ENCODE measurements at places on chromosomes 5 and 9. TPM values are rescaled to one million over a fixed set of nuclear protein-coding genes. Genes with fewer than 3 reads are reported as not detected.

DNA sequence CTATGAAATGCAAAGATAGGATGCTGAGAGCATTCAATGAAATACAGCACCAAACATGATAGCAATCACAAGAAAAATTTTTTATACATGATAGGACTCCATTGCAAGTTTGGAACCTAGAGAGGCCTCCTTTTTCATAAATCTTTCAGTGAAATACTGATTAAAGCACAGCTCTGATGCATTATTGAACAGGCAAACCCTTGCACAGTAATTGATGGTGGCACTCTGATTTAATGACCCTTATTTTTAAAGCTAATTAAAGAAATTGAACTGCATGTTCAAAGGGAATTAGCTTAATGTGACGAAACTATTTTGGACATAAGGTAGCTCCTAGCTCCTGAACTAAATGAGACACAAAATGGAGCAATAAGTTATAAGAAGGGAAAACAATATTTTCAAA, 44.6 kb downstream of the MPDZ start:
- no peak for DNase-seq

DNA sequence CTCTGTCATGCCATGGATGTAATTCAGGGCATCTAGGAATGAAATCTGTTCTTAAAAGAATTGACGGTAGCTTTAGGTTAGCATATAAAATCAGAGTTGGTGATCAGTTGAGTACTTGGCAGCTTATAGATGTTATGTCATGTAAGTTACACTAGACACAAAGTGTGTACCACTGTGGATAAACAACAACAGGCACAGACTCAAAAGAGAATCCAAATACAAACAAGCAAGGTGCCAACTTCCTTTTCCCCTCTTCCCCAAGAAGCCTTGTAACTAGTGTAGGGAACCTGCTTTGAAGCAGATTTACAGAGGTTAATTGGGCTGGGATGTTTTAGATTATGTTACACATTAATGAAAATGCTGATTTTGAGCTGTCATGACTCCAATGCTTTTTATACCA, 167.2 kb downstream of the PBX3 start:
- no peak for DNase-seq

CDC25C gene
- 20.2 TPM for total RNA-seq

TRIP13 gene
- 82.0 TPM for total RNA-seq

PTBP3 gene
- 16.3 TPM for total RNA-seq

DNA sequence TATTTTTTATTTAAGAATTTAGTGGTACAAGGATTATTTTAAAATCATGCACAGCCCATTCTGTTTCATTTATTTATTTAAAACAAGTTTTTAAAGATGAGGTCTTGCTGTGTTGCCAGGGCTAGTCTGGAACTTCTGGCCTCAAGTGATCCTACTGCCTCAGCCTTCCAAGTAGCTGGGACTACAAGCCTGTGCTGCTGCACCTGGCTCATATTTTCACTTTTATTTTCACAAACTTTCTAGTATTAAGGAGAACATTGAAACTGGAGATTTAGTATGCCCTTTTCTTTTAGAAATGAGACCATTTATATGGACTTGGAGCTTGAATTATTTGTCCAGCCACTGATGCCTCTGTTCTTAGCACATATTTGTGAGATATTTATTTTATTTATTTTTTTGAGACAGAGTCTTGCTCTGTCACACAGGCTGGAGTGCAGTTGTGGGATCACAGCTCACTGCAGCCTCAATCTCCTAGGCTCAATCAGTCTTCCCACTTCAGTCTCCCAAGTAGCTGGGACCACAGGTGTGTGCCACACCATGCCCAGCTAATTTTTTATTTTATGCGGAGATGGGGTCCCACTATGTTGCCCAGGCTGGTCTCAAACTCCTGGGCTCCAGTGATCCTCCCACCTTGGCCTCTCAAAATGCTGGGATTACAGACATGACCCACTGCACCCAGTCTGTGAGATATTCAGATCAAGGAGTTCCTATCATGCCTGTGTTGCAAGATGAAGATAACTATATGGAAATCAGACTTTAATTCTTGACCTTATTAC, 7.4 kb downstream of the DMXL1 start:
- DNase-seq: no peak

- DNase-seq: peak; percentile 99
These were observed 628 bp downstream of the SYNPO start for GRCh38 chr5:150641006-150641570.

DNA sequence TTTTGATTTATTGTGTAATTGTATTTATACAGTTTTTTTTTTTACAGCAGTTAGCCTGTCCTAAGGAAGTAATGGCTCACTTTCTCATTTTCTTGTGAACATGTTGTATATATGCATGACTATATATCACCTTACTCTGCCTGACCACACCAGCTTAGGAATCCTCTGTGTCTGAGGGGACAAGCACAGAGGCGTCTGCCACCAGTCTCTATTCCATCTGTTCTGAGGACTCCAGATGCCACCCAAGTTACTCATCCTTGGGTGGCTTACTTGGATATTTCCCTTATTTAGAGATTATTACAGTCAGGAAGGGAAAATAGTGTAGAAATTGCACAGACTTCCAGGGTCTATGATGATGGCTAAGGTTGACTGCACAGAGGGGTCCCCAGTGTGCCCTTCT, 256.3 kb upstream of the C9orf72 start:
- no peak for DNase-seq

LHX3 gene
- not detected for total RNA-seq

DNA sequence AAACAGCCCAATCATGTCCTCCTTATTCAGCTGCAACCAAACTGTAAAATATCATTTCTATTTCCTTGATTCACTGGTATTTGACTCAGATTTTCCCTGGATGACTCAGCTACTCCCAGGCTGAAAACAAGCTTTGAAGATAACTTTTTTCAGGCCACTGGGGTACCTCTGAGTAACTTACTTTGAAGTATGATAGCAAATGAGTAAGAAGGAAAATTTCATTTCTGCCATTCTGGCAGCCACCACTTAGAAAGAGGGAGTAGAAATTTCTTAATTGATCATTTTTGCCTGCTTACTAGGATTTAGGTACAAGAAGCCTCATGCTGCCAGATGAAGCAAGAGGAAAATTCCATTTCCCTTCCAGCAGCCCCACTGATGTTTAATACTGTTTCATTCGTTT, 247.4 kb downstream of the PRELID2 start:
- DNase-seq: peak; percentile 55

DNA sequence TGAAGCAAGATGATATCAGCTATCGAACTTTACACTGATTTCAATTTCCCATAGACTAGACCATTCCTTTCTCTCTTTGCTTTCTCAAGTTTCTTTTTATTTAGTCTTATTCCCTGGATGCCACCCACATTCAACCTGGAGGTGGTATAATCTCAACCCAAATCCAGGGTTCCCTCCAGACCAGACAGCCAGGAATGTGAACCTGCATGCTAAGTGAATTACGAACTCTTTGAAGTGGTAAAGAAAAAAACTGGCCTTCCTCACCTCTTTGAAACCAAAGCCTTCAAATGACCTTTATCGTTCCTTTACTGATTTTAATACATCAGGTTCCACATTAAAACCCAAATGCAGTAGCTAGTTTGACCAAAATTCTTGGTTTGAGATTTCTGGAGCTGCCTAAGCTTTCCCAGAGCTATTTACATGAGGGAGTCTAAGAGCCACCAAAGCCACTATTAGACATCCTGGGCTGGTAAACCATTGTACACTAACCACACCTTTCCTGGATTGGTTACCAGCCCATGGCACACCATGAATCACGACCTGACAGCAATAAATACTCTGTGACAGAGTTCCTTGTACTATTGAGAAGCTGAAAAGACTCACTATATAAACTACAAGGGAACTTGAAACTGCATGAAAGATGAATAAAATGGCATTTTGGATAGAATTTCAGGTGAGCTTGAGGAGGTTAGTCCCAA, 323.7 kb downstream of the ADAMTS6 start:
- DNase-seq: no peak

DNA sequence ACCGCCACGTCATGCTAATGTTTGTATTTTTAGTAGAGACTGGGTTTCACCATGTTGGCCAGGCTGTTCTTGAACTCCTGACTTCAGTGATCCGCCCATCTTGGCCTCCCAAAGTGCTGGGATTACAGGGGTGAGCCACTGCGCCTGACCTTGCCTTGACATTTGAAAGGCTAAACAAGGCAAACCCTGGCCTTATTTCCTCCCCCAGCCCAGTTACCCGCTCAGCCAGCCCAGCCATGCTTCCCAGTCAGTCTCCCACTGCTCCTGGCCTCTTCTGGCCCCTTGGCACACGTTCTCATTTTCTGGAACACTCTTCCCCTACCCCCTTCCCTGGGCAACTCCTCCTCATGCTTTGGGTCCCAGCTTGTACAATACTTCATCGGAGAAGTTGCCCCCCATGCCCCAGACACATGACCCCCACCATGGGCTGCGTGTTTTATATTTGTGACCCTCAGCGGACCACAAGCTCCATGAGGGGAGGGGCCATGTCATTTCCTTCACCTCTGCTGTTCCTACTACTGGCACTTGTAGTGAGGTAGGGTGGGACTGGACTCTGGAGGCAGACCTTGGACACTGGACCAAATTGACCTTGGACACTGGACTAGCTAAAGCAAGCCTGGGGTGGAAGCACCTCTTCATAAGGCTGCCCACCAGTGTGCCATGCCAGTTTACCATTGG, 94.4 kb upstream of the IER5L start:
- no peak for DNase-seq

DNA sequence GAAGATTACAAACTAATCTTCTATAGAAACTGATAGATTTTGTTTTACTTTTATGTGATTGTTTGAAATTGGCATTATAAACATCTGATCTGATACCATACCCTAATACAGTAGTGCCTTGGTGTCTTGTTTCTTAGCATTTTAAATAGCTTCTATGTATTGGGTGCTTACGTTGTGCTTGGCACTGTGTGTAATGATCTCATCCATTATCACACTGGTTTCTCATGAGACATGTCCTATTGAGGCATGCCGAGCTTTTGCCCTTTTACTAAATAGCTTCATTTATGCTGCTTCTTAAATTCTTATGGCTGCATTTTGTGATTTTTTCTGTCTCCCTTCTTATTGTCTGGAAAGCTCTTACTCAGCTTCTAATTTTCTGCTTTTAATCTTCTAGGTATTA, 48.2 kb upstream of the TLR4 start:
- DNase-seq: peak; percentile 31

DNA sequence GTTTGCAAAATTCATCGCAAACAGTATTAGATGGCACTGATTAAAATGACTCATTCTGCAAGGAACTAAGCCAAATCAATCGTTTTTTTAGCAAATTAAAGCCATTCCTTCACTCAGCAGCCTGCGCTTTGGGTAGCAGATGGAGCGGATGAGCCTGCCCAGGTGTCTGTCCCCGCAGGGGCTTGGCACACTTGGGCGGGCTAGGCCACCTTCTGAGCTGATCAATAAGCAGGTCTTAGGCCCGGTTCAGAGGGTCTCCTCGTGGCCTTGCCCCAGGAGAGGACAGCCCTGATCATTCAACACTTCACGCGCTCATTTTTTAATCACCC, 78.0 kb upstream of the FCN1 start:
- DNase-seq: no peak

DNA sequence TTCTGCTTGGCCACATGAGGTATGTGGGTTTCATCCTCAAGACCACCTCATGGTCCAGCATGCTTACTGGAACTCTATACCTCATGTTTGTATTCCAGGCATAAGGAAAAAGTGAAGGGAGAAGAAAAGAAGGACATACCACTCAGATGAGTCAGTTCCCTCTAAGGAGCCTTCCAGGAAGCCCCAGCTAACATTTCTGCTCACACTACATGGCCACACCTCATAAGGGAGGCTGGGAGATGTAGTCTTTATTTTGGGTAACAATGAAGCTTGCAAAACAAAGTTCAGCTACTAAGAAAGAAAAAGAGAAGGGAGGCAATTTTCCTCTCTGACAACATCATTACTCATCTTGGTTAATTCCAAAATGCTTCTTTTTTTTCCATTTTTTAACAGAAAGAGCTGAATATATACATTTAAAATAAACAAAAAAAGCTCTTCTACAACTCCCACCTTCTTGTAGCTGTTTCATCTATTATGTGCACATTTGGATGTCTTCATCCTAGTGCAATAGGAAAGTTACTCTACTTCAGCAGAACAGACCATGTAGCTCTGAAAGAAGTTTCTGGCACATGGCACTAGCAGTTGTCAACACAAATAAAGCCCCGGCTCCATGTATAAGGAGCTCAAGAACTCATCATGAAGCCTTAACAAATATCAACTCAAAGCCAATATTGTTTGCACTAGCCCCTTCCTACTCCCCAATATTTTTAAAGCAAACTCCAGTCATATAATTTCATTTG, 123.6 kb upstream of the CCDC112 start:
- DNase-seq: peak; percentile 83

DNA sequence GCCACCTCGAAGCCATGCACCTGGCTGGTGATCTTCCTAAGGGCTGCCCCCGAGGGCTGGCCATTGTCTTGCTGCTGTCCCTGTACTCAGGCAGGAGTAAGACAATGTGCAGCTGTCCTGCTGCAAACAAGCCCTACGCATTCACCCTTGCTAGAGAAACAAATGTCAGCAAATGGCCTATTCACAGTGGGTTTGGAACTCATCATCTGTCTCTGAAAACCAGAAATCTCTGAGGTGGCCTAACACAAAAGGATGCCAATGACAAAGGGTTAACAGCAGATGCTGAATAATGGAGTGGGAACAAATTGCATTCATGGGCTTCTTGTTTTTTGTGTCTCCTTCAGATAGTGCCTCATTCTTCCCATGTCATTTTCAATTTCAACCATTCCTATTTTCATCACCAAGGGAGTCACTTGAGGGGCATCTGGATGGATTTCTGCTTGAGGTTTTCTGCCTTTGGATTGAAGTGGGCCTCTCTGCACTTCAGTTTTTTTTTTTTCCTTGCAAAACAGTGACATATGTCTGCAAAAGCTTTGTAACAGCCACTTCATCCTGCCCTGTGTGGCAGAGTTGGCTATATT, 261.6 kb upstream of the VLDLR start:
- DNase-seq: no peak

DNA sequence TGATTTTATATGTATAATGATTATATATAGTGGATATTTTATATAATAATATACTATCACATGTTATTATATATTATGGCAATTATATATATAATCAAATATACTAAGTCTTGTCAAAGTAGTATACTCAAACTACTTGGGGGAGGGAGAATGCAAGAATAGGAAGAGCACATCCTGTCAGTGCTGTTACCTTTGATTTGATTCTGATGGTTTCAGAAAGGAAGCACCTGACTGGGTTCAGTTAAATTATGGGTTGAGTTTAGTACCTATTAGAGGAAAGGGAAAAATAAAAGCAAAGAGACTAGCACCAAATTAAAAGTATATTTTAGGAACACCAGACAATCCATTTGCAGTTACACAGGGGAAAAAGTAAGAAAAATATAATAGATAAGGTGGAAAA, 107.6 kb downstream of the GRIA1 start:
- no peak for DNase-seq

DNA sequence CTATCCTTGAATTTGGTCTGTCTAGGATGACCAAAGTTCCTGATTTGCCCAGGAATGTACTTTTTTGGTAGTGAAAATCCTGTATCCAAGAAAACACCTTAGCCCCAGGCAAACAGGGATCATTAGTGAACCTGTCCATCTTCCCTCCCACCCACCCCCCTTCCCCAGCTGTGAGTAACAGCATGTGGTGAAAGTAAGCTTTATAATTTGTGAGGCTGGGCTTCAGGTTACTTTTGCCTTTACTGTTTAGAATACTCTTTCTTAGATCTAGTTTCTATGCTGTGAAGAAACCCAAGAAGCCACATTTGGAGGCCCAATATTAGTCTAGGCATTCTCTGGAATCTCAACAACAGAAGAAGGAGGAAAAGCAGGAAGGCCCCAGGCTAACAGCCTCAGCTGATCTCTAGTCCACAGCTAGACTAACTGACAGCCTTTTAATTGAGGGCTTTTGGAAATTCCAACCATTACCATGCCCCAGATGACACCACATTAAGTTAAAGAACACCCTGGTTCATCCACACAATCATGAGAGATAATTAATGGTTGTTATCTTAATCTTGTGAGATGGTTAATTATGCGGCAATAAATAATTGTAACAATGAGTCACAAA, 703.0 kb upstream of the NUDT12 start:
- no peak for DNase-seq
